ENCODE measurements at places on chromosomes 7 and 10.
A peak's percentile ranks its signal among the peaks of the same experiment; 100 is the strongest.

DNA sequence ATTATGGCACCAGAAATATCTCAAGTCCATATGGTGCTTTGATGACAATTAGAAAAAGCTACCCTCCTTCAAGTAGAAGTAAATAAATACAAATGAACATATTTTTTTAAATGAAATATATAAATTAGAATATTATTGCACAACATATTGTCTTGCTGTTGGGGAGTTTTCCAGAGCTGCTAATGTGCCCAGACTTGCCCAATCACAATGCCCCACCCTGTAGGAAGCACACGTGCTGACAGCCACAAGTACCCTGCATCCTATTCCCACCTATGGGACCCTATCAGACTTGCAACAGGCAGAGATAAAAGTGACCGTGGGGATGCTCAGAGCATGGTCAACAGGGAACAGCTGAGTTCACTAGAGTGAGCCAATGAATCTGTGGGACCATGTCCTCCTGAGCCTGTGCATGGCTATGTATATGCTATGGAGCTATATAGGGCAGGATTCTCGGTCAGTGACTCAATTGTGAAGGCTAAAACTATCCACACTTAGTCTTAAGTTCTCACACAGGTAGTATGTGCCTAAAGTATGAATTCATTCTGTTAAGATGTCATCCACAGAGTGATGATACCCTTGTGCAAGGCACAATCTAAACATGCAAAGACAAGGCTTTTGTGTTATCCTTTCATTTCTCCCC is 336.0 kb downstream of the HGF start:
- no peak for DNase-seq

- peak; percentile 84 for DNase-seq
Observed at GRCh38 chr10:131874991-131875451, 25.8 kb upstream of the PPP2R2D start.

- DNase-seq = no peak
Observed at GRCh38 chr10:26840938-26841732, 19.6 kb downstream of the ABI1 start.

DNA sequence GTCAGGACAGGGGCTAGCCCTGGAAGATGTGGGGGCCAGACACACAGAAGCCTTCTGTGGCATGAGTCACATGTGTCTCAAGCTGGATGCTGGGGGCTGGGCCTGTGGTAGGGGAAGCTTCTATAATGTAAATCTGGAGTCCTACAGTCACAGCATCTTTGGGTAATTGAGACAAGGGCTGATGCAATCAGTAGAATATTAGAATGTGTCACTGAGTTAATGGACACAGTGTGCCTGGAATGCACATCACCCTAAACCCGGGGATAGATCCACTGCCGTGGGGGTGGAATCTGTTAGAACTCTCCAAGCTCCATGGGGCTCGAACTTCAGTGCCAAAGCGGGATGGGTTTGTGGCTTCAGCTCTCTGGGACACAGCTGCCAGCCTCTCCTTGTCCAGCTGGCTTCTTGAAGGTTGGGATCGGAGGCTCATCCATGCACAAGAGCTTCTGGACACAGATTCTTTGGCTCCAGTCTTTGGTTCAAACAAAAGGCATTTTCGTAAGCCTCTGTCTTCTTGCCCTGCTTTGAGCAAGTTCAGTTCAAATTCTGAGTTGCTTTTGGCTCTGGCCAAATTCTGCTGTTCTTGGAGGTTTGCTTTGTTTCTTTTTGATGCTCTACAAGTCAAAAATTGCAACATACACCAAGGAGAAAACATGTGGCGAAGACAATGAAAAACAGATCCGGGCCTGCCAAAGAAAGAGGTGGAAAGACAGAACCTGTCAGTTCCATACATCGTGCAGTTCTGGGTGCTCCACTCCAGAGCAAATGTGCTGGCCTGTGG is 194.8 kb upstream of the ZNF32 start:
- DNase-seq = no peak

GRCh38 chr10:74072503-74072902 is 74.6 kb downstream of the VCL start:
- no peak for DNase-seq

DNA sequence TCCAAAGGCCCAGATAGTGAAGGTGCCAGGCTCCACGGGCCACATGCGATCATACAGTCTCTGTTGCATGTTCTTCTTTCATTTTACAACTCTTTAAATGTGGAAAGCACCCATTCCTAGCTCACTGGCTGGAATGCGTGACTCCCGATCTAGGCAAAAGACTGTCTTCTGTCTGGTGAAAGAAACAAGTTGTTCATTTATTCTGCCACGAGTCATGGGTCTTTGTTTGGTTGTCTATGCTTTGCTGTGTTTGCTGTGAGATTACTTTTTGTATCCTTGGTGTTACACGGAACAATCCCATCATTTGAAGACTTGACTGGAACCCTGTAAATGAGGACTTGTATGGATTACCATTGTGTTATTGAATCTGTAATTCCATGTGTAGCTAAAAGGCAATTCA is 41.9 kb downstream of the NPVF start:
- no peak for DNase-seq

GRCh38 chr10:46091828-46092523 is 45.9 kb upstream of the MSMB start:
- DNase-seq = no peak

DNA sequence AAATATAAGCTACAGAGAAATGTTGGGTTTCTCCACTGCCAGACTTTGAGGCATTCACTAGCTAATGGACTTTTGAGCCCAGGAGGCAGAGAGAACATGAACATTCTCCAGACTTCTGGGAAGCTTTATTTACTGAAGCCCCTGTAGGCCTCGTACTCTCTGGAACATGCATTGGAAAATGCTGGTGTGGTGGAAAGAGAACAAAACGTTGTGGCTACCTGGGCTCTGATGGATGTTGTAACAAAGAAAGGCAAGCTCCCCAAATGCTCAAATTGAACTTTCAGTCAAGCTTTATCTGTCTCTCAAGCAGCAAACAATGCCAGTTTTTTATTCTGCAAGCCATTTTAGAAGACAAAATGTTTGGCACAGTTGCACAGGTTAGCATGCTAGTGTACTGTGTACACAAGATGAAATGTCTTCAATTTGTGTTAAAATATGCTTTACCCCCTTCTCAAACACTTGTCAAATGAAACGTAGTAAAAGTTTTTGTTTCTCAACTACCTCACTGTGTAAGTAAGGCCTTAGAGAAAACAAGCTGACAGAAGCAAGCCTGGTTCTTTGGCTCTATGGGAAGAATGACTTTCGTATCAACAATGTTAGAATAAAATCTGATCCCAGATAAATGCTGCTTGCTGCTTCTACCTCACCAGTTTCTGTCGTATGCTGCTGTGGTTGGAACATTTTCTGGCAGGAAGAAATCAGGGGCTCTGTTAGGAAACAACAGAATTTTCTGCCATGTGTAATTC is 71.0 kb upstream of the CC2D2B start:
- DNase-seq = no peak

DNA sequence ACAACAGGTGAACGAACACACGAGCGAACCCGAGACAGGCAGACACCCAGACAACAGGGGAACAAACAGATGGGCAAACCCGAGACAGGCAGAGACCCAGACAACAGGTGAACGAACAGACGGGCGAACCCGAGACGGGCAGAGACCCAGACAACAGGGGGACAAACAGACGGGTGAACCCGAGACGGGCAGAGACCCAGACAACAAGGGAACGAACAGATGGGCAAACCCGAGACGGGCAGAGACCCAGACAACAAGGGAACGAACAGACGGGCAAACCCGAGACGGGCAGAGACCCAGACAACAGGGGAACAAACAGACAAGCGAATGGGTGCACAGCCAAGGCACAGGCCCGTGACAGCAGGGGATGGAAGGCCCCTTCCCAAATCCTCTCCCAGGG is 264.7 kb downstream of the ELFN1 start:
- no peak for DNase-seq

DNA sequence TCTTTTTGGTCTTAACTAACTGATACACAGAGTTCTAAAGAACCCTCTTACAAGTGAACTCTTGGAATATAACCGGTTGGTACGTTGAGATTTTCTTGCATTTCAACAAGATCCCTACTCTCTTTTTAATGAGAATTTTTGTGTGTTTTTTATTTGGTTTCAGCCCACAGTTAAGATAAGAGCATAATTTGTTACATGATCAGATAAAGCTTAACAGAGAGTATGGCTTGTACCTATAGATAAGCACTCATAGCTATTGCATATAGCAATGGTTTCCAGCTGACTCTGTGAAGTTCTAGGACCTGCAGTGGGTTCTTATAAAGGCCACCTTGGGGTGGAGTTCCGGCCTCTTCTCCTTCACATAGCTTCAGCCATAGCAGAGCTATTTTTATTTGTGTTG is 143.3 kb downstream of the SNX10 start:
- no peak for DNase-seq

GRCh38 chr10:92768104-92768503 is 78.3 kb downstream of the HHEX start:
- no peak for DNase-seq

DNA sequence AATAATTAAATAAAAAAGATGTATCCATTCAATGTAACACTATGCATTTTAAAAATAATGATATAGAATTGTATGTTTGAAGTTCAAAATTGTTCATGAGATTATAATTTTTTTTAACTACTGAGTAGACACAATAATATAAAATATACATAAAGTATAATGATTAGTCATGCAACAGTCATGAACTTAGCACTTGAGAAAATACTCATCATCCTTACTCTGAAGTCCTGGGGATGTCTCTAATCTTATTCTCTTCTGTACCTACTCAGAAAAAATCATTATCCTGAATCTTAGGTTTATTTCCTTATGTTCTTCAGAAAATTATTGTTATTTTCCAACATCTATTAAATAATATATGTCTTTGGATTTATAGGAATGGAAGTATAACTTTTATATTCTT is 26.4 kb upstream of the IKZF1 start:
- DNase-seq = no peak

- DNase-seq = no peak
Observed at GRCh38 chr7:150731916-150732315, 5.3 kb upstream of the GIMAP5 start.

- no peak for DNase-seq
Observed at GRCh38 chr7:104846731-104847130, 167.3 kb upstream of the KMT2E start.

- DNase-seq = no peak
Observed at GRCh38 chr7:71227126-71227525, 95.2 kb downstream of the GALNT17 start.

GRCh38 chr10:33146189-33147012 is 188.1 kb downstream of the NRP1 start:
- DNase-seq = no peak

DNA sequence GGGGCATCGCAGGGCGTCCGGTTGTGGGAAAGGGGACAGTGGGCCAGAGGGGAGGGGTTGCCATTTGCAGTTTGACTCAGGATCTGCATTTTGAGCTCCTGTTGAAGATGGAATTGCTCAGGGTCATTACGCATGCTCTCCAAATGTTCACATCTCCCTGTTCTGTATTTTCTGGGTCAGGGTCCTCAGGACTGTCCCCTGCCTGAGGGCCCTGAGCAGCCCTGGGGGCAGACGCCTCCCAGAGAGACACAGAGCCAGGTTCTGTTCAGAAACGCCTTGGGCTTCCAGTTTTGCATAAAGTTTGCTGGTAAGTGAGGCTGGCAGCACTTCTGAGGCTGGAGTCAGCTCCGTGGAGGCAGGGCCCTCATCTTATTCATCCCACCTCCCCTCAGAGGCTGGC is 34.1 kb upstream of the NUB1 start:
- DNase-seq = no peak

DNA sequence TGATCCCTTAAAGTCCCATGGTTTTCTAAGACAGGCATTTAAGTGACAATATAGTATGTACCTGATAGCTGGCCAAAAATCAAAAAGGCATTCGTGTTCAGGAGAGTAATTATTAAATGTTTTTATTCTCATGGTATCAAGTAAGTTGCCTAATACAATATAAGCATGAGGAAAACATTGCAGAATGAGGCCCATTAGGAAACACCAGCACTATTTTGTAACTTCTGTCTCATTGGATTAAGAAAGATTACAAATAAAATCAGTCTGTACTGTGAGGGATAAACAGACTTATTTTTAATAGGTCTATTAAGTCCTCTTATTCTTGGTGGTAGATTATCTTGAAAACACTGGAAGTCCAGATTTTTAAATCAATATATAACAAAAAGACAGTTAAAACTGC is 110.1 kb downstream of the SNX13 start:
- DNase-seq = no peak

GRCh38 chr10:5589661-5590511 is 65.1 kb downstream of the CALML3 start:
- DNase-seq = no peak

DNA sequence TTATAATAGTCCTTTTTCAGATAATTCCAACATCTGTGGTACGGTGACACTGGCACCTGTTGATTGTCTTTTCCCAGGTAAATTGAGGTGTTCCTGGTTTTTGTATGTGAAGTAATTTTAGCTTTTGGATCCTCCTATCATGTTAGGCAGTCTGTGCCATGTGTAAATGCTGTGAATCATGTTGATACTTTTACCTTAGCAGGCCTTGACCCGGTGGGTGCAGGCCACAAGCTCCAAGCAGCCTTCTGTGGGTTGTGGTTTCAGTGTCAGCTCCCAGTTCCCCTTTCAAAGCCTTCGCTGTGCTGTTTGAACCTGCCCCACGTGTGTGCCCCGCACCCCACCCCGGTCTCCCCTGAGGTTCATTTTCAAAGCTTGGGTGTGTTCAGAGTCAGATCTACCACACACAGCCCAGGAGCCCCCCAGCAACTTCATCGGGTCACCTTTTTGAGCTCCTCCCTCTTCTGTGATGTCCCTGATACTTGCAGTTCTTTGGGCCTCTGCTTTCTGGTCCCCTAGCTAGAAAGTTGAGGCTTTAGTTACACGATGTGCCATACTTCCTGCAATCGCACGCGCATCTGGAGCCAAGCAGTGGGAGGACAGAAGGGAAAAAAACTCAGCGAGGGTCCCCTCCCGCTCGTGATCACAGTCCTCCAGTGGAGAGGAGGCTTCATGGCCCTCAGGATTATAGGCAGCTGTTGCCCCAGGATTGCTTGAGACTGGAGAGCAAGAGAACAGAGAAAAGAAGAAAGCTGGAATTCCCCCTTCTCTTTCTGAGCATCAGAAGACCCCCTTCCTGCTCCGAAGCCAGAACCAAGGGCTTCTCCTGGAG is 8.7 kb upstream of the BHLHA15 start:
- DNase-seq = no peak

DNA sequence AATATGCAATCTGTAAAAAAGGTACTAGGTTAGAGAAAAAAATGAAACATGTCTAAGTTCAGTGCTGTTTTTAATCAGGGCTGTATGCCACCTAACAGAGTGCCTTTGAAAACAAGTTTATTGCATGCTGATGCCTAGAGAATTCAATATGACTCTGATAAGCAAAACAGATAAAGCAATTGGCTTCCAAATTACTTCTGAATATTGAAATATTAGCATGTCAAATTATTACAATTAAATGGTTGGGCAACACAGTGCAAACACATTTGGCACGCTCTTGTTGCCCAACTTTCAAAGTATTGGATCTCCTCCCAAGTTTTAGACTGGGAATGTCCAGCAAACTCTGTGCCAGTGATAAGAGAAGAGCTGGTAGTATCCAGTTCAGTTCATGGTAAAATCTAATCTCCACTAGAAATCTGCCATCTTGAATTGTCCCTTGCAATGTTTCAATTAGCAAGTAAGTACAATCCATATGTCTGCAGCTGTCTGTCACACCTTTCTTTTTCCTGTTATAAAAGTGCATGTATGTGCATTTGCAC is 65.2 kb upstream of the FAM133B start:
- no peak for DNase-seq

All from NCI-H1105 treated with DMSO at 0.1 percent for 48 hours (cell line).